ENCODE measurements at places on chromosomes 2 and 18.

DNA sequence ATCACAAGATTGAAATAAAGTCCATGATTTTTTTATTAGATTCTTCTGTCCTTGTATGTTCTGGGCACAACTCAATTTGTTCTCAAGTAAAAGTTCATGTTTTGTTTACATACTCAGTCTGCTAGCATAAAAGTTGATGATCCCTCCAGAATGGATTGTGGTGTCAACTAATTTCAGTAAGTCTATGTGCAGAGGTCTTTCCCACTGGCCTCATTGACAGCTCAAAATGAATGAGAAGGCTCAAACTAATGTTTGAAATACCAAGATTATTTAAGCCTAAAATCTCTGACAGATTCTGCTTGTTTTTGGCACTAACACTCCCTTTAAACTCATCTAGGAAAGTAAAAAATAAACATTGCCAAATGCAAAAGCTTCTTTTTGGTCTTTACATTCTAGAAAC is 561.2 kb upstream of the CNTNAP5 start:
- ATAC-seq, result no peak

DNA sequence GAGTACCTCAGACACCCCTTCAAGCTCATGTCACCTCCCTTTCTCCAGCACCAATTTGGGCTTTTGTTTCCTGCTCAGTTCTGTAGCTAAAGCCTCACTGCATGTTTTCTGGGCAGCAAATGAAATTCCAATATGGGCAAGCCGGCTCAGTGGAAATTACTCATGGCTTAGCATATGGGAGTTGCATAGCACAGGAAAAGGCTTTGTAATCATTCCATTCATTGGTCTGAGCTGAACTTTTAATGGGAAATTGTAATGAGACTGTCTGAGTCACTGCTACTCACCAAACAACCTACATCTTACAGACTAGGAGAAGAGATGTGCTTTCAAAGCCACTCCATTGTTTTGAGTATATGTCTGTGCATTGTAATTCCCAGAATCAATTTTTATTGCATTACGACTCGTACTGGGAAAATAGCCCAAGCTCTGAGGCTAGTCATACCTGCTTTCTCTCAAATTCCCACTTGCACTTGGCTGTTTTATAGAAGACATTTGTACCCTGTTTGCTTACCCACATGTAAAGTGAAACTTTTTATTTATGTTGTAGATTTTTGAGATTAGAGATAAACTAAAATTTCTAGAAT is 139.5 kb upstream of the LRATD1 start:
- no peak for ATAC-seq

DNA sequence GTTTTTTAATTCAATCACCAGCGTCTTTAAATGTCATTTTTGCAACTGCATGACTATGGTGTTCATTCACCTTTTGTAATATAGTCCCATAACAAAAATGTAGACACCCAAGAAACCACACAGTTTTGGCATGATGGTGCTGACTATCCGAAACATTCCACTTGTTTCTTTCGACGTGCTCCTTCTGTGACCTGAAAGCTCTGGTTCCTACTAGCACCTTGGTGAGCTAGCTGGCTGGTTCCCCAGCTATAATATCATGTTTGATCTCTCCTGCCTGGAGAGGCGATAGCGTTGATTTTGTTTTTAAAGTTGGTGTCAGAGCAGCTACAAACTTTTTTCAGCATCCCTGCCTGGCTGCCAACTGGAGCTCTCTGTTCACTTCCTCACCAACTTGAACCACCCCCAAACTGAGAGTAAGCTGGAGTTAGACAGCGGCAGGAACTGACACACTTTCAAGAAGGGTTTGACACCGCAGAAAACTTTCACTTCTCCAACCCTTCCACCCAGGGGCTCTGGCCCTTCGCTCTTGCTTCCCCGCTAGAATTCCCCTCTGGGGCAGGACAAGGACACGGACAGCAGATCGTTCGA is 1.1 kb downstream of the ATAD2B start:
- peak; percentile 58 for ATAC-seq

- ATAC-seq, result no peak
Measured at GRCh38 chr2:38981670-38982357, 92.1 kb downstream of the ARHGEF33 start.

DNA sequence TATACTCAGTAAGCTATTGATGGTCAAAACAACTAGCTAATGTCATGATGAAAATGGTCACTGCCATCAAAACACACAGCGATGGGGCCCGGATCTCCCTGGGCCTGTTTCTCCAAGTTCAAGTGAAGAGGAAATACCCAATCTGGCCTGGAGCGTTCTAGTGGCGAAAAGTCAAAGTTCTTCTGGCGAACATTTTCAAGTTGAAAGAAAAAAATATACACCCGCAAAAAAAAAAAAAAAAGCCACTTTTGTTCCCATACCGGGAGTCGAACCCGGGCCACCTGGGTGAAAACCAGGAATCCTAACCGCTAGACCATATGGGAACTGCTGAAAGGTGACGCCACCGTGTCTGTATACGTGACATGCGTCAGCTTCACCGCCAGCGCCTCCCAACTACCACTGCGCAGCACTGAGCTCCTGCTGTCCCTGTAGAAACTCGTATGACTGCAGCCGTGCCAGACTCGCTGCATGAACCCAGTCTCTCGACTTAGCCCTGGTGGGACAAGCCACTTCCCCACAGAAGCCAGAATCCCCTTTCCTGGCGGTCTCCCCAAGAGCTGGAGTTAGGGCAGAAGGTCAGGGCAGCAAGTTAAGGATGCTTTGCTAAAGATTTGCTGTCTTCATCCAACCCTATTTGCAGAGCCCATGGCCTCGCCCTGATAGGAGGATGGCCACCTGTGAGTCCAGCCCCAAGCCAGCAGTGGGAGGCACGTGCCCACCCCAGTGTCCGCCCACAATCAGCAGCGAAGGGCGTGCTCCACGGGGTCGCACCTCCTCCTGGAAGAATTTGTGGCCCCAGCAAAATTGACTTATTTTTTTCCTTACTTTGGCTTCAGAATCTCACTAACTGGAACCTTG is 5.6 kb upstream of the IMP4 start:
- peak; percentile 20 for ATAC-seq

GRCh38 chr2:4499316-4500030 is 796.1 kb downstream of the DCDC2C start:
- no peak for ATAC-seq
